ENCODE measurements at places on chromosomes 1 and 21.
A peak's percentile ranks its signal among the peaks of the same experiment; 100 is the strongest.

DNA sequence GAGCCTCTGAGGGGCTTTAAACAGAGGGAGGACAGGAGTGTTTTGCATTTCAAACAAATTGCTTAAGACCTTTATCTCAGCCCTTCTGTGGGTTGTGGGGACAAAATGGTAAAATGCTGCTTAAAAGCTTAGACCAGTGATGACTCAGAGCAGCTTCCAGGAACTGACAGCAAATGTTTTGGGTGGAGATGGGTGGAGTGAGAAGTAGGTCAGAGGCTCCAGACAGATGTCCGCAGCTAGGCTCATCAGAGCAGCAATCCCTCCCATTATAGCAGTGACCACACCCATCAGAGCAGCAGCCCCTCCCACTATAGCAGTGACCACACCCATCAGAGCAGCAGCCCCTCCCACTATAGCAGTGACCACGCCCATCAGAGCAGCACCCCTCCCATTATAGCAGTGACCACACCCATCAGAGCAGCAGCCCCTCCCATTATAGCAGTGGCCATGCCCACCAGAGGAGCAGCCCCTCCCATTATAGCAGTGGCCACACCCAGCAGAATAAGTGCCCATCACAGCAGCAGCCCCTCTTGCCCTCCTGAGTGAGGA, 532.2 kb downstream of the MATN1 start:
- peak; percentile 22 for DNase-seq

- DNase-seq, result peak; percentile 33
Observed at GRCh38 chr1:246117066-246117791, 389.9 kb downstream of the SMYD3 start.

- DNase-seq, result no peak
Observed at GRCh38 chr1:116502671-116503314, 68.0 kb downstream of the CD58 start.

GRCh38 chr1:85734931-85735330, 26.7 kb upstream of the ZNHIT6 start:
- DNase-seq, result peak; percentile 5

DNA sequence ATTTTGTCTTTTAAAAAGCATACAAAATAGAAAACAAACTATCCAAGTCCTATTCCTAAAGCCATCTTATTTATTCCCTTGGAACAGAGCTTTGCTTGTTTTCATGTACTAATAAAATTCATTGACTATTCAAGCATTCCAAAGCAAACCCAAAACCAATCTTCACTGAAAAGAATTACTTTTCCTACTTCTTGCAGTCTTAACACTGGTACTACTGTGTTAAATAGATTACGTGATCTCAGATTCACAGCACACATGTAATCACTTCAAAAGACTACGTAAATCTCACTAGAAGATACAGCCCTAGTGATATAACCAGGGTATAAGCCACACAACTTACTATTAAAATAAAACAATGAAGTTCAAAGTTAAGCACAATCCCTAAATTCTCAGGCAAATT, 39.0 kb downstream of the ZZZ3 start:
- no peak for DNase-seq

GRCh38 chr1:57494530-57495079, 70.7 kb upstream of the DAB1 start:
- DNase-seq, result no peak

DNA sequence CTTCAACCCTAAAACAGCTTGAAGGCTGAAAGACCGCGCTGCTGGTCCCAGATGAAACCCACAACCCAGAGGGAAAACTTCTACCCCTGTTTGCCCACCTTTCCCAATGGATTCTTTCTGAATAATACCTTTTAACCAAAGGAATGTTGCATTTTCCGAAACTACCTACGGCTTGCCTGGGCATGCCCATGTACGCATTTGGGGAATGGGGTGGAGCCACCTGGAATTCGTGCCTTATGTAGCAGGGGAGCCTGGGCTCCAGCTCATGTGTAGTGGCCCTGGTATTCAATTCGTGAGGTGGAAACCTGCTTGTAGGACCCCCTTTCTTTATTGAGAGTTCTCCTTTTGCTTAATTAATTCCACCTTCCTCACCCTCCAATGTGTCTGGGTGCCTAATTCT, 256.6 kb upstream of the RGS18 start:
- no peak for DNase-seq

DNA sequence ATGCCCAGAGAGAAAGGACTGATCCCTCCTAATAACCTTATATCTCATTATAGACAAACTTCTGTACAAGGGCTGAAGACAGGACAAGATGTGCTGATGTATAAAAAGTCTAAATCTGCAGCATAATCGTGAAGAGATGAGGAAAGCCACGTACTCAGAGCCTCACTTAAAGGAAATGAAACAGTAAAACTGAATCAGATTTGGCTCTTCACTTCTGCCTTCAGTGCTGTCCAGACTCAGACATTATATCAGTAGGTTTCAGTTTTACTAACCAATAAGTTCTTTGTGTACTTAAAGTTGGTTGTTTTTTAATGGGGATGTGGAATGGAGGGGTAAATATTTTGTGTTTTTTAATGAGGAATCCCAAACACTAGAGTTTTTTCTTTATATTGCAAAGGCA, 45.3 kb upstream of the RGS1 start:
- no peak for DNase-seq

DNA sequence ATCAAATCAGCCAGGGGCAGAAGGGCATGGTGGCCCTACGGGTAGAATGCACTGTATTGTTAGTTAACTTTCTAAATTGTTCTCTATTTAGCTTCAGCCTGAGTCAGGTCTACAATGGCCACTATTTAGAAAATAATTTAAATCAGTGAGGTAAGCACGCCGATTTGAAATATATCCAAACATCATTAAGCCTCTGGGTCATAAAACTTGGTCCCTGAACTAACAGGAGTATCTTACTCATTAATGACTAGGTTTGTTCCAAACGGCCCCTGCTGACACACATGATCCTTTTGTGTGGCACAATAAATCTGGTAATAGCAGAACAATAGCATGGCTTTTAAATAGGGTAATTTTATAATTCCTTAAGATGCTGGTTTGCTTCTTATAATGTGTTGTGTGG, 48.4 kb downstream of the STX6 start:
- no peak for DNase-seq

GRCh38 chr1:13699936-13700520, at the start of gene PRDM2:
TSS of gene PRDM2 (plus strand) at chr1:13700188. CDS start at chr1:13715606, 15,418 bp downstream.
- DNase-seq, result peak; percentile 75

GRCh38 chr1:46343705-46344104, 3.1 kb downstream of the NSUN4 start:
- DNase-seq, result no peak

- no peak for DNase-seq
Observed at GRCh38 chr21:36532769-36533467, 53.0 kb upstream of the CLDN14 start.

- DNase-seq, result no peak
Observed at GRCh38 chr1:148166558-148167492, 14.7 kb upstream of the NBPF11 start.

DNA sequence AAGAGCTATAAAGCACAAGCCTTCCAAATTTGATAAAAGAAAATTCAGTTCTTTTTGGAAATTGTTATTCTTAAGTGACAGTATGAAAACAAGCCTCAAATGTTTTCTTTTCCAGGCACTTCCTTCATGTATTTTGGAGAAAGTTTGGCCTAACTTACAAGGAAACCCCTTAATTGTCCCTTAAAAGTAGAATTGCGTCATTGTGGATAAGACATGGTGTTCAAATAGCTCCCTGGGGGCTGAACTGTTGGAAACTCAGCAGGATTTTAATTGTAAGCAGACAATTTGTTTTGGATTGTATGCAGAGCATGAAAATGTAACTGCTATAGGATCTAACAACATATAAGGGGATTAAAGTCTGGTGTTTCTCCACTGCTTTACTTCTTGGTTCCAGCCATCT, 35.4 kb upstream of the FGGY start:
- DNase-seq, result no peak

- DNase-seq, result no peak
Observed at GRCh38 chr1:247330548-247331171, 1.0 kb downstream of the ZNF496 start.

DNA sequence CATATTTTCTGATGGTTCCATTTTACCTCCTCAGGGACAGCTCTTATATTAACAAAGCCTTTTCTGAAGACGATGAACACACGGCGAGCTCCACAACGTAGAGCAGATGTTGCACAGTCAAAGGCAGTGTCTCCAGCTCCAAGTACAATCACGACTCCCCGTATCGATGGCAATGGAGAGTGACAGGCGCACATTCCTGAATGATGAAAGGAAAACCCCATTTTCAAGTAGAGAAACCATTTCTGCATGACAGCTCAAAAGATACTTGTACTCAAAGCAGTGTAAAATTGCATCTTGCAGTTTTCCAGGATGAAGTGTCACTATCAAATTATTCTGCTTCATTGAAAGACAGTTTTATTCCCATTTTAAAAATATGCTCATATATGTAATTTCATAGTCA, 327.6 kb downstream of the DPYD start:
- no peak for DNase-seq

- DNase-seq, result no peak
Observed at GRCh38 chr1:5707566-5708345, 284.5 kb downstream of the NPHP4 start.

GRCh38 chr1:29379443-29380073, 143.2 kb downstream of the PTPRU start:
- no peak for DNase-seq

- DNase-seq, result no peak
Observed at GRCh38 chr1:19872190-19872589, 10.0 kb upstream of the OTUD3 start.

DNA sequence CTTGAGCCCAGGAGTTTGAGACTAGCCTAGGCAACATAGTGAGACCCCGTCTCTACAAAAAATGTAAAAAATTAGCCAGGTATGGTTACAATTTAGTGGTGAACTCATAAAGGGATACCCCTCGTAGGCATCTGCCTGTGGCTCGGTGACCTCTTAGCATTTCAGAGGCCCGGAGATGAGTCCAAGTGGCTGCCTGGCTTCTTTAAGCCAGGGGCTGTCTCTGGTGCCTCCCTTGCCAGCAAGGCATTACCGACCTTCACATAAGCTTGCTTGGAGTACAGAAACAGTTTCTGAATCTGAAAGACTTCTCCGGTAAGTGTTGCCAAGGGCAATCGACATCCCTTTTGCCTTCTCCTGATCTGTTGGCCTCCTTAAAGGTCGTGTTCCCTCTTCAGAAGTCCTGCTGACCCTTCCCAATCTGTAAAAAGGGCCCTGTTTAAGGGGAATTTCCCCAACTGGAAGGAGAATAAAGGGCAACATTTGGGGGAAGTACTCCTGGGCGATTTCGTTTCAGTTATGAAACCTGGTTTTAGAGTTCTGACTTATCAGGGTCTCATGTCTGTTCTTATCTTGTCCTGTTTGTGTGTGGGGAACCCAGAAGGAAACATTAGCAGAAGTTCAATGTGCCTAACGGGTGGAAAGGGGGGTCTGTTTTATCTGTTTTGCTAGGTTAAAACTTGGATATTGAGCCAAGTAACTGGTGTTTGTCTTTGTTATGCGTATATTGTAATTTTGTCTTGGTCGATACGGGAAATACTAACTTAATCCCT, 32.9 kb downstream of the KIFAP3 start:
- DNase-seq, result no peak

GRCh38 chr1:40930174-40930964, 49.1 kb upstream of the CTPS1 start:
- no peak for DNase-seq

DNA sequence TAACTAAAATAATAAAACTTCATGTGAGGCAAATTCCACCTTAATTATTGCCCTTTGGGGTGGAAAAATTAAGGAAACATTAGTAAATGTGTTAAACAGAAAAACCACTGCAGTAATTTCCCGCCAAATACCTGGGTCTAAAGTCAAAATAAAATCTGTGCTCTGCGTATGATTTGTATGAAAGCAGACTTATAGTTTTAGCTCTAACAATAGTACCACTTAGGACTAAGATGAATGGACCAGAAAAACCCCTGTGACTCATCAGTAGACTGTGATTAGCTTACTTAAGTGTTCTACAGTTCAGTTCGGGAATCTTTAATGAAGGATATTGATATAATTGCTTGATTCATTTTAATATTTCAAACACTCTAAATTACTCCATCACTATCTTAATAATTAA, 23.3 kb upstream of the C1orf105 start:
- no peak for DNase-seq

DNA sequence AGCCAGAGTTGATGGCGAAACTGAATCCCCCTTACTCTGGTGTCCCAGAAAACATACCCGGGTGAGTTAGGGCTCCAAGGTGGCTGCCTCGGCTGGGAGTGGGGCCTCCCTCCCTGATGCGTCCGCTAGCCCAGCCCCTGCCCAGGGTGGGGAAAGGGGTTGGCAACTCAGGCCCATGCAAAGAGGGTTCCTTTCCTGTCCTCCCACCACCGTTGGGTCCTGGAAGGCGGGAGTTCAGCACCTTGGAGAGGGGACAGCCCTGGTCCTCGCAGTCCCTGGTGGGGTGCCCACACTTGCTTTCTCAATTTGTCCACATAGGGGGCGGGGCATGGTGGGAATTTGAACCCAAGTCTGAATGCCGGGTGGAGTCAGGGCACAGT, 6.1 kb downstream of the SRM start:
- DNase-seq, result peak; percentile 83

- DNase-seq, result no peak
Observed at GRCh38 chr21:44944596-44944995, 4.8 kb downstream of the SLX9 start.

DNA sequence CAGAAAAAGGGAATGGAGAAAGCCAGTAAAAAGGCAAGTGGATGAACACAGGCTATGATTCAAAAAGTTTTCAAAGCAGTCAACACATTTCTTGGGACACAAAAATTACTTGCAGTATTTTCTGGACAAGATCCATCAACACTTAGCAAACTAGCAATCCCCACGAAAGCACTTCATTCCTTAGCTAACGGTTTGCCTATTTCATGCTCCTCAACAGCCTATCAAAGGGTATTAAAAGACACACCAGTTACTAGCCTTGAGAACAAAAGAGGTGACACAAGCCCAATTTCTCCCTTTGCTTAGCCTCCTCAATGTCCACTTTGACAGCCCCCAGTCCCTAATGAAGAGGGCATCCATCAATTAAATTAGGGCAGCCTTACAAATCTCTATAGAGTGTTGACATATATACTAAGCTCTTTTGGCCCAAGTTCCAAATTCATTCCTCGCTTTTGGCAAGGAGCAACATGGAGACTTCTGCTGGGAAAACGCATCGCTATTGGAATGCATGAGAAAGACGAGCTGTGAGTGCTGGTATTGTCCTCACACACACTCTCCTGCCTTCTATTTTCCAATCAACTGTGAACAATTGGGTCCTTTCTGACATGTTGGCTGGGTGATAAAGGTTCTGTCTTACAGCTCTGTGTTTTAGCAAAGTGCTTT, 180.0 kb downstream of the TNR start:
- DNase-seq, result no peak

- no peak for DNase-seq
Observed at GRCh38 chr1:33096363-33097005, 15.5 kb downstream of the AZIN2 start.

GRCh38 chr1:239164451-239165180, 221.8 kb upstream of the CHRM3 start:
- no peak for DNase-seq

GRCh38 chr1:3365523-3366125, 88.8 kb upstream of the ARHGEF16 start:
- peak; percentile 66 for DNase-seq

DNA sequence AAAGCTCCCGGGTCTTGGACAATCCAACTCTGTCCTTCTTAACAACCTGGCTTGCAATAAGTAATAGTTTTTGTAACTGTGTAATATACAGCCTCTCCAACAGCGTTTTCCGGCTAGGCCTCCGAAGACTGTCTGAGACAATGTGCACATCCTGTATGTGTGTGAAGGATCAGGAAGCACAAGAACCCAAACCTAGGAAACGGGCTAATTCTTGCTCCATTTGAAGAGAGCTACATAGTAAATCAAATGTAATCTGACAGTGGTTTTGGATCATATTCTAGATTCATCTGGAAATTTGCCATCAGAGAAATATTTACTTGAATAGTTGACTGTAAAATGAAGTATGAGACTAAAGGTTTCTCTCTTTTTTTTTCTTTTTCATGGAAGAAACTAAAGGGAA, 1.2 kb downstream of the GPR52 start:
- no peak for DNase-seq

Measured in nephron progenitor cell (in vitro differentiated cells).